ENCODE measurements at places on chromosomes 6 and 20.

DNA sequence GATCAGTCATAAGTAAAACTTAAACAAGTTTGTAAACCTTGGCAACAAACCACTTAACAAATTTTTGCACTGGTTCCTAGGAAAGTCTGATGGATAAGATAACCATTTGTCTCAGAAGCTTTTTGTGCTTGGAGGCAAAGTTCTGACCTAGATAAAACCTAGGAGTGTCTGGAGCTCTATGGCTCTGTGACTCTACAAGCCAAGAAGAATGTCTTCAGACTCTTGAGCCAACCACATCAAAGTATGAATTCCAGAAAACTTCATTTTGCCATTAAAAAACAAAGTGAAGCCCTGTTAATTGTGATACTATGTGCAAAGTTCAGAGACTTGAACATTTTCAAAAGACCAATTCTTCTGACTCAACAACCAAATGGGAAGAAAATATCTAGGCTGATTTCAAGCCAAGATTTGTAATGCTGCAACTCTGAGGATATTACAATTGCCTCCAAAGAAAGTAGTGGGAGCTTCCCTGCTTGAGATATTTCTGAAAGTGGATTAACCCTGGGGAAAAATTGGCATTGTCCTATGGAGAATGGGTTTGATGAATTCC lies 158.1 kb upstream of the FOXQ1 start:
- DNase-seq: no peak

DNA sequence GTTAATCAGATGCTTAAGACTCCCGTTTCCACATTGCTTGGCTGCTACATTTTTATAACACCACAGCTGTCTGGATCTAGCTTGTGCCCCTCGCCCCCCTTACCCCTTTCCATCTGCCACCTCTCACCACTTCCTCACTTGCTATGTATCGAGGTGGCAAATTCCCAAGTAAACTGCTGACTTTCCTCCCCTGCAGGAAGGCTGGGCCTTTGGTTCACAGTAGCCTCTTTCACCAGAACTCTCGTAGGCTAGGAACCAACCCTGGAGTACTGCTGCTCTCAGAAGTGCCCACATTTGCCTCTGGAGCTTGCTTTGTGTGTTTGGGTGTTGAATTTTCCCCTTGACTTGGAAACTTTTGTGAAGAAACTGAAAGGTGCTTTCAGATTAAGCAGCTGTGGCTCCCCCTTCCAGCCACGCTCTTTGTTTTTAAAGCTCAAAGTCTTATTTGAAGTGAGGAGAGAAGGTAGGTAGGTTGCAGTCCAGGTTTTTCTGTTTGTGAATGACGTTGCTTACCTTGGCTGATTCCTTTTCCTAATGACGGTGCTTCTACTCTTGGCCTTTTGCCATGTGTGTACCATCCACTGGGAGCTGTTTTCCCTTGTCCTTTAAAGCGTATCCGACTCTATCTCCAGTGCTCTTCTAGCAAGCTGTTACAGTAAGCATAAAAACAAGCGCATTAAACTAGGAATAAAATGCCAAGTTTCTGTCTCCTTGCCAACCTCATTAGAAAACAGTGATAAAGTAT lies 90.4 kb downstream of the CARMIL1 start:
- no peak for DNase-seq

DNA sequence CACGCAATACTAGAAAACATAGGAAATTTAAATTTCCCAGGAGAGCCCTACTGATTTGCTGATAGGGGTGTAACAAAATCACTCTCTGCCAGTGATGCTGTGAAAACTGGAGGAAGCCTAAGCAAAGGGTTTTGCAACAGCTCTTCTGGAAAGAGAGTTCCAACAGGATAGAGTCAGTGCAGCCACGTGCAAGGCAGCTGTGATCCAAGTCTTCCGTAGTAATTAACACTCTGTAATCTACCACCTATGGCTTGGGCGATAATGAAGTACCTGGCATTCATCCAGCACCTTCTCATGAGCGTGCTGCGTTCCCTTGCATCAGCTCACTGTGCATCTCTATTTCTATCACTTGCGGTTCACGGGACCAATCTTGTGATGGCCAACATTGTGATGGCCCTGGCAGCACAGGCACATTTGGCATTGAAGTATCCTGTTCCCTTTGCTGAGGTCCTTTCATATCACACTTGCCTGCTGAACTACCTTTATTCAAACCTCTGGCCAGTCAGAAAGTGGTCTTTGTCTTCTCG lies 48.2 kb downstream of the IRF4 start:
- DNase-seq: no peak

- no peak for DNase-seq
Measured at GRCh38 chr6:36389353-36389752, 1.9 kb upstream of the ETV7 start.

- no peak for DNase-seq
Measured at GRCh38 chr6:57265755-57266221, 43.7 kb upstream of the RAB23 start.

GRCh38 chr6:48959251-48960060 lies 503.6 kb downstream of the MMUT start:
- no peak for DNase-seq

DNA sequence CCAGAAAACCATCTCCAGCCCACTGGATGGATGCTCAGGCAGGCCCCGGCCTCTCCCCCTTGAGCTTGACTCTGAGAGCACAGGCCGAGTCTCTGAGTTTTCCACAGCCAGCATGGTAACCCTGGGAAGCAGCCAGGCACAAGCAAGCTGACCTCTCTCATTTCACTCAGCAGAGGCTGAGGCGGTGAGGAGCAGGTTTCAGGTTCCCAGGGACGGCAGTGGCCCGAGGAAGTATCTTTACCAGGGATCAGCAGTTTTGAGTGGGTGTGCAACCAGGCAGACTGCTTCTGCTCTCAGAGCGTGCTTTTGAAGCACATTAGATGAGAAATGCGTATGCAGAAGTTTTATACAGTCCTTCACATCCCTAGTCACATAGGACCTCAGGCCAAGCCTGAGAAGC lies 12.6 kb downstream of the HCK start:
- no peak for DNase-seq

DNA sequence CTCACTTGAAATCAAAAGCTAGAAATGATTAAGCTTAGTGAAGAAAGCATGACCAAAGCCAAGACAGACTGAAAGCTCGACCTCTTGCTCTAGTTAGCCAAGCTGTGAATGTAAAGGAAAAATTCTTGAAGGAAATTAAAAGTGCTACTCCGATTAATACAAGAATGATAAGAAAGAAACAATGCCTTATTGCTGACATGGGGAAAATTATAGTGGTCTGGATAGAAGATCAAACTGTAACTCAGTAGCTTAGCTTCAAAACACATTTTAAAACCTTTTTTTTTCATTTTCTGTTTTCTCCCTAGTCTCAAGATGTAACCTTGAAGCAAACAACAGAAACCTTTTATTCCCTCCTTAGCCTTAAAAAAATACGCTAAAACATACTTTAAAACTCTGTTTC lies 11.4 kb upstream of the GJE1 start:
- no peak for DNase-seq

GRCh38 chr20:46787991-46788762 lies 78.7 kb downstream of the SLC2A10 start:
- no peak for DNase-seq

GRCh38 chr20:46267108-46268105 lies 40.9 kb downstream of the CDH22 start:
- no peak for DNase-seq

- no peak for DNase-seq
Measured at GRCh38 chr20:46400253-46400652, 6.2 kb downstream of the ELMO2 start.

- peak; percentile 60 for DNase-seq
Measured at GRCh38 chr6:30884521-30885480, 482 bp downstream of the DDR1 start.

- DNase-seq: no peak
Measured at GRCh38 chr20:17572034-17572638, 2.3 kb downstream of the DSTN start.

- no peak for DNase-seq
Measured at GRCh38 chr20:51463998-51464397, 78.5 kb downstream of the NFATC2 start.

GRCh38 chr20:37734228-37734985 lies 40.6 kb downstream of the CTNNBL1 start:
- DNase-seq: no peak

GRCh38 chr20:50295345-50295744 lies 104.7 kb downstream of the CEBPB start:
- no peak for DNase-seq

GRCh38 chr6:111361648-111362047 lies 121.4 kb downstream of the REV3L start:
- DNase-seq: peak; percentile 31

- DNase-seq: peak; percentile 88
Measured at GRCh38 chr6:159252955-159253508, 83.8 kb downstream of the FNDC1 start.

GRCh38 chr6:159467473-159468041 lies 225.5 kb downstream of the SOD2 start:
- DNase-seq: no peak

GRCh38 chr20:8646033-8646441 lies 422.9 kb upstream of the PLCB4 start:
- peak; percentile 63 for DNase-seq
